ENCODE measurements at places on chromosomes 2 and 18.

GRCh38 chr2:200012401-200012800 lies 57.0 kb downstream of the MAIP1 start:
- DNase-seq = no peak

GRCh38 chr18:11163665-11164064 lies 14.3 kb upstream of the PIEZO2 start:
- peak; percentile 29 for DNase-seq

DNA sequence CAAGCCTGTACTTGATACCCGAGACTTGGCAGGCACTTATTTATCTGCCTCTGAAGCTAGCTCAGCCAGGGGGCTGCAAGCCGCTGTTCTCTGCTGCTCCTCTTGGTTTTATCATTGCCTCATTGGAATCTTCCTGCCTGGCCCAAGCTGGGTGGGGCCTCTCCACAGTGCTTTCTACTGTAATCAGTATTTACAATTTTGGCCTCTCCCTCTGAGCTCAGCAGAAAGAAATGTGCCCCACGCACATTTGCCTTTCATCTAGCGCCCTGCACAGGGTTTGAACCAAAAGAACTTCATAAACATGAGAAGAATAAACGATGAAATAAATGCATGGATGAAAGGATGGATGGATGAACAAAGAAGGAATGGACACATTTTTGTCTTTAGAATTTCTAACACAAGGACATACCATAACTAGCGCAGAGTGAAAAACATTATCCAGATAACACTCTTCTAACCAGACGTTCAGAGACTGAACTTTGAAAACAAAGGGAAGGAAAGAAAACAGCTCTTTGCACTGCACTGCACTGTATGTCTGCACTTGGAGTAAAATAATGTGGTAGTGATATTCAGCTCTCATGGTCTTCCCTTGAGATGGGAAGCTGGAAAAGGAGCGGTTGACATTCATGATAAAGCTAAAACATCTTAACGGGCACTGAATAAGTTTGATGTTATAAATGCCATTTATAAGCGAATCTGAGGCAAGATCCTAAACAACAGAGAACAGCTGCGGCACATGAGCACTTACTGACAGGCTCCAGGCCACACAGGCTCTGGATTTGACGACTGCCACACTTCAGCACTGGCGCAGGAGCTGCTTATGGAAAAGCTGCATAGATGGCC lies 86.8 kb upstream of the SP3 start:
- DNase-seq = peak; percentile 64

GRCh38 chr2:6103949-6104348 lies 411.8 kb downstream of the SOX11 start:
- peak; percentile 22 for DNase-seq

DNA sequence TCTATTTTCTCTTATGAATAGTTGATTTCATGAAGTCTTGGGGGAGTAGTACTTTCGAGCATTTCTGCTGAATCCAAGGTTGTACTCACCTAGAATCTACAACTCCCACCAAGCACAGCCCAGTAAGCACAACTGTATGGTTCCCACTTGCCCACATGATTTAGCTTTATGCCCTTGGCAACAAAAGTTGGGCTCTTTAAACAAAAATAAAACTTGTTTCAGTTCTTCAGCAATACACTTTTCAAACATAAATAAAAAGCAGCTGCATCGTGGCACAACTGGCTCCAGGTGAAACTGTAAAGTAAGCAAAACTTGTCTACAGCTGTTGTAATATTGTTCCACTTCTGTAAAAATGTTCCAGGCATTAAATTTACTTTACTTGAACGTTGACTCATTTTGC lies 99.8 kb upstream of the FSIP2 start:
- no peak for DNase-seq

- peak; percentile 10 for DNase-seq
Measured at GRCh38 chr2:71882949-71883472, 264.7 kb downstream of the CYP26B1 start.

GRCh38 chr18:32213693-32214092 lies 23.9 kb downstream of the MEP1B start:
- DNase-seq = no peak

DNA sequence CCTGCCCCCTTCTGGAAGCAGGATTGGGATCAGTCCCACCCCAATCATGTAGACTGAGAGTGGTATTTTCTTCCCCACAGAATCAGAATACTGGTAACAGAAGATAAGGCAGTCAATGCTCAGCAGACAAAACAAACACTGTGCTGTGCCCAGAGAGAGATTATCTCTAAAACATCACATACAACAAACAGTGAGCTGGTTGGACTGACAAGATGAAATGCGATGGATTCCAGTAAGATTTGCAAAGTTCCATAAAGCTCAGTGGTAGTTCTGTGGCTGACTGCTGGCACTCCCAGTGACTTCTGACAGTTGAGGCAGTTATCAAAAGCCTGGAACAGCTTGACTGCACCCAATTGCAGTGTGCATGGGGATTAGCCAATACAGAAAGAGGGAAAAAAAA lies 311.5 kb upstream of the MGAT5 start:
- no peak for DNase-seq

GRCh38 chr2:32743480-32744236 lies 115.8 kb downstream of the TTC27 start:
- no peak for DNase-seq

GRCh38 chr18:56521263-56521662 lies 117.1 kb downstream of the TXNL1 start:
- DNase-seq = no peak

- no peak for DNase-seq
Measured at GRCh38 chr2:127598711-127599110, 47.2 kb upstream of the GPR17 start.

- no peak for DNase-seq
Measured at GRCh38 chr2:159925975-159926374, 128.0 kb upstream of the CD302 start.

- no peak for DNase-seq
Measured at GRCh38 chr2:6281524-6281923, 584.2 kb downstream of the CMPK2 start.

DNA sequence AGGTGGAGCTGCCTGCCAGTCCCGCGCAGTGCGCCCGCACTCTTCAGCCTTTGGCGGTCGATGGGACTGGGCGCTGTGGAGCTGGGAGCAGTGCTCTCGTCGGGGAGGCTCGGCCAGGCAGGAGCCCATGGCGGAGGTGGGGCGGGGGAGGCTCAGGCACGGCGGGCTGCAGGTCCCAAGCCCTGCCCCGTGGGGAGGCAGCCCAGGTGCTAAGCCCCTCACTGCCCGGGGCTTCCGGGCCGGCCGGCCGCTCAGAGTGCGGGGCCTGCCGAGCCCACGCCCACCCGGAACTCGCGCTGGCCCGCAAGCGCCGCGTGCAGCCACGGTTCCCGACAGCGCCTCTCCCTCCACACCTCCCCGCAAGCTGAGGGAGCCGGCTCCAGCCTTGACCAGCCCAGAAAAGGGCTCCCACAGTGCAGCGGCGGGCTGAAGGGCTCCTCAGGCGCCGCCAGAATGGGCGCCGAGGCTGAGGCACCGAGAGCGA lies 316.4 kb downstream of the RND3 start:
- no peak for DNase-seq

DNA sequence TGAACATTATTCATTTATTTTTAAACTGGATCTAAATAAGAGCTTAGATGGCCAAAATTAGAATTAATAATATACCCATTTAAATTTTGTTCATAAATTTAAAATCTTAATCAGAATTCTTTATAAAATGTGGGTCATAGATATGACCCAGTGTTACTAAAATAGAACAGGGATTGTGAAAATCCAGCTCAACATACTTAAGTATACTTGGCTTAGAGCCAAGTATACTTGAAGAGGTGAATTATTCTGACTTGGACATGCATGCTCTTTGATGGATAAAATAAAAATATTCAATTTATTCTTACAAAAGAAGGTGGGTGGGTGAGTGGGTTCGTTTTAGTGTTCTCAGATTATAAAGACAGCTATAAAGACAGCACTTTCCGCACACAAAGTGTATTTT lies 70.7 kb downstream of the SPOPL start:
- no peak for DNase-seq

DNA sequence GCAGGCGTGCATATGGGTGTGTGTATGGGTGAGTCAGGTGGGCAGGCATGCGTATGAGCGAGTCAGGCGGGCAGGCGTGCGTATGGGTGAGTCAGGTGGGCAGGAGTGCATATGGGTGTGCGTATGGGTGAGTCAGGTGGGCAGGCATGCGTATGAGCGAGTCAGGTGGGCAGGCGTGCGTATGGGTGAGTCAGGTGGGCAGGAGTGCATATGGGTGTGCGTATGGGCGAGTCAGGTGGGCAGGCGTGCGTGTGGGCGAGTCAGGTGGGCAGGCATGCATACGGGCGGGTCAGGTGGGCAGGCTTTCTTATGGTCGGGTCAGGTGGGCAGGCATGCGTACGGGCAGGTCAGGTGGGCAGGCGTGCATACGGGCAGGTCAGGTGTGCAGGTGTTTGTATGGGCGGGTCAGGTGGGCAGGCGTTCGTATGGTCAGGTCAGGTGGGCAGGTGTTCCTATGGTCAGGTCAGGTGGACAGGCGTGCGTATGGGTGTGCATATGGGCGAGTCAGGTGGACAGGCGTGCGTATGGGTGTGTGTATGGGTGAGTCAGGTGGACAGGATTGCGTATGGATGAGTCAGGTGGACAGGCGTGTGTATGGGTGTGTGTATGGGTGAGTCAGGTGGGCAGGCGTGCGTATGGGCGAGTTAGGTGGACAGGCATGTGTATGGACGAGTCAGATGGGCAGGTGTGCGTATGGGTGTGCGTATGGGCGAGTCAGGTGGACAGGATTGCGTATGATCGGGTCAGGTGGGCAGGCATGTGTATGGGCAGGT lies 28.7 kb upstream of the KLF11 start:
- DNase-seq = no peak

DNA sequence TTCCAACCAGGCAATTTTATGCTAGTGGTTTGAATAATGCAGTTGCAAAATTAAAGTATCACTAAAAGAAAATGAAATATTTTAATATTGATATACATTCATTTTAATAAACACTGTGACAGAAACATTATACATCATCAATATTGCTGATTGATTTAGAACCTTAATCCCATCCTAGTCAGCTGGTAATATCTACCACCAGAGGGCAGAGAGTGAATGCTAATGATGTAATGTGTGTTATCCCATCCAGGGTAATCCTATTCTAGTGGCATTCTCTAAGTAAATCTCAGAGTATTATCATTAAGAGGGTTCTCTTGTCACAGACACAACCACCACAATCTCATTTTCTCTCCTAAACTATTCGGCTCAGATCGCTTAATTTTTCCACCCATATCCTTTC lies 477.4 kb downstream of the CPS1 start:
- no peak for DNase-seq

- no peak for DNase-seq
Measured at GRCh38 chr2:98803405-98804264, 72.7 kb upstream of the MGAT4A start.

- peak; percentile 34 for DNase-seq
Measured at GRCh38 chr2:173991856-173992588, 26.8 kb upstream of the SP3 start.

- no peak for DNase-seq
Measured at GRCh38 chr18:6882401-6882800, 152.9 kb downstream of the ARHGAP28 start.

- no peak for DNase-seq
Measured at GRCh38 chr2:57696016-57696415, 350.6 kb upstream of the VRK2 start.

- DNase-seq = no peak
Measured at GRCh38 chr2:18889565-18890332, 300.4 kb upstream of the NT5C1B start.

DNA sequence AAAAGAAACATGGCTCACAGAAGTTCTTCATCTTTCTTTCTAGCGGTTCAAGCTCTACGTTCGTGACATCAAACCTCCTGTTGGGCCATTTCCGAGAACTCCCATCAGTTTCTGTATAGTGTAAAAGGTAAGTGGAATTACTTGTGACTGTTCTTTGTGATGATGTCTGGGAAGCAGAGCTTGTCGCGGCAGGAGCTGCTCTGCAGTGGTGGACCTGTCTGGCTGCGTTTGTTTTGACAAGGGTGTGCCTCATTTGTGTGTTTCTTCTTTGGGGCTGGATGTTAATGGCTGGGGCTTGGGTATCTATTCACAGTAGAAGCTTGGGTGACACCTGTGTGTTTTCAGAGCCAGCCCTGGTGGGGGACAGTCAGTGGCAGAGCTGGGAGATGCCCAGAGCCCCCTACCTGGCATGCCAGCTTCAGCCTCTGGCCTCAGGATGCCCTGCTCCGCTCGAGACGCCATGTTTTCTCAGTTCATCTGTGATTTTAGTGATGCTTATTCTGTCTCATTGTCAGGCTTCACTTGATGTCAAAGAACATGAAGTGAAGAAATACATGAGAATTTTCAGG lies 59.6 kb downstream of the LDLRAD4 start:
- DNase-seq = no peak

GRCh38 chr2:52475590-52475989 lies 1292.0 kb upstream of the CHAC2 start:
- DNase-seq = no peak

DNA sequence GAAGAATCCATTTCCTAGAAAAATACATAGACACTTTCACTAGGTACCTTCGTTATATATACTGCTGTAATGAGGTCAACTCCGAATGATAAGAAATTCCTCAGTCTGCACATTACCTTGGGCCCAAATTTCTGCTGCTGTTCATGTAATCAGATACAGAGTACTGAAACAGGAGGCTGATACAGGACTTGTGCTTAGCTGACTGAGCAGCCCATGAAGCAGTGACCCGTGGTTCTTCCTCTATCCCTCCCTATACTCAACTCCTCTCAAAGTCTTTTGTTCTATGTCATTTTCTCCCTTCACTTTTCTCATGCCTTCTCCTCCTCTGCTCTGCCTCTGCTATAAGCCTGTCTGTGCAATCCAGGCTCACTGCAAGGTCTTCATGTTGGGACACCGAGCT lies 57.5 kb upstream of the ST8SIA5 start:
- no peak for DNase-seq

GRCh38 chr2:124755386-124755785 lies 730.3 kb downstream of the CNTNAP5 start:
- no peak for DNase-seq

All from mucosa of descending colon (tissue), 3 donors.